ENCODE measurements at places on chromosomes 6 and 20.

- no peak for DNase-seq
Measured at GRCh38 chr6:110285306-110286060, 72.7 kb downstream of the METTL24 start.

GRCh38 chr6:37083243-37084138 lies 78.0 kb downstream of the FGD2 start:
- peak; percentile 76 for DNase-seq

- no peak for DNase-seq
Measured at GRCh38 chr6:114195027-114195365, 147.8 kb downstream of the HS3ST5 start.

DNA sequence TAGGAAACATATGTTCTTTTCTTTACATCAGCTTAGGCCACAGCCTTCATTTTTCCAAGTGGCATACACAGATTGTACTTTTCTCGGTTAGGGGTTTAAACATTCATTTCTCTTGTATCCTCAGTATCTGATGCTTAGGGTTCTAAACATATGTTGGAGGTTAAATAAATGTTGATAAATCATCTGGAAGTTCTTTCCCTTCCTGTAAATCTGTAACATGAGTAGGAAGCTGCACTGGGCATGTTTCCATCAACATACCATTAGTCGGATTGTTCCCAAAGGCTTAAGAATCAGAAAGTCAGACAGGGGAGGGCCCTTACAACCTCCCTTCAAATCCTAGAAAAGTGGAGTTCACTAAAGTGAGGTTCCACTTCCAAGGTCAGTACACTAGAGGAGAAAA lies 54.8 kb upstream of the BCLAF1 start:
- DNase-seq = no peak

DNA sequence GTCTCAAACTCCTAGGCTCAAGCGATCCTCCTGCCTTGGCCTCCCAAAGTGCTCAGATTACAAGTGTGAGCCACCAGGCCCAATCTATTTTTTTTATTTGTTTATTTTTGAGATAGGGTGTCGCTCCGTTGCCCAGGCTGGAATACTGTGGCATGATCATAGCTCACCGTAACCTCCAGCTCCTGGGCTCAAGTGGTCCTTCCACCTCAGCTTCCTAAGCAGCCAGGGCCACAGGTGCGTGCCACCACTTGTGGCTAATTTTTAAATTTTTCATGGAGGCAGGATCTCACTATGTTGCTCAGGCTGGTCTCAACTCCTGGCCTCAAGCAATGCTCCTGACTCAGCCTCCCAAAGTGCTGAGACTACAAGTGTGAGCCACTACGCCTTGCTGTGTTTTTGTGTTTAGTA lies 9.8 kb downstream of the KIF3B start:
- DNase-seq = no peak

DNA sequence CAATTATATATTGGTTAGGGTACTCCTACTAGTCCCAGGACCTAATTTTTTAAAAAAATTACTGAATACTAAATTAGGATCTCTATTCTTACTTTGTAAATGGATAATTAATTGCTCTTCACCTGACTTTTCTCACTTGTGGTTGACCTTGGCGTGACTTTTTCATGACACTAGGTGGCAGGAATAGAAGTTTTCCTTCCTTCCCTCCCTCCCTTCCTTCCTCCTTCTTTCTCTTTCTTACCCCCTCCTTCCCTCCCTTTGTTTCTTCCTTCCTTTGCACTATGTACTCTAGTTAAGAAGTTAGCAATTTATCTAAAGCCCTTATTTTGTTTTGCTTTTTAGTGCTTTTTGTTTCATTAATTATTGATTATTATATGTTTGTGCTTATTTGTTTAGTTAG lies 20.4 kb upstream of the HBS1L start:
- no peak for DNase-seq

Measured in sciatic nerve (tissue), 2 donors.